ENCODE measurements at places on chromosomes 5 and 9. TPM values are rescaled to one million over a fixed set of nuclear protein-coding genes. Genes with fewer than 3 reads are reported as not detected.

DNA sequence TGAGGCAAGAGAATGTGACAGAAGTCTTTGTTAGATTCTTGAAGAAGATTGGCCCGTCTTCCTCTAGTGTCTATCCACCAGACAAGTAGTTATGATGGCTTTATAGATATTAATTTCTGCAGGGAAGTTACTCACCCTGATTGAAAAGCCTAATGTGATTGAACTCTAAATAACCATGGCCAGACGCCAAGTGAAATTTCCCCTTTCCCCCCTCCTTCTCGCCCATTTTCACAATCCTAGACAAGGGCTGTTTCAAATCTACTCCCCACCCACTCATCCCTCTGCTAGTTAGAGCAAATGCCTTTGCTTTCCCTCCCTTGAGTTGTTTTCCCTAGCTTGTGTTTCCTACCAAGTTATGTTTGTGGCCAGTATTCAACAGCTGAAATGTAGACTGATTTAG lies 182.5 kb downstream of the TMEM167A start:
- DNase-seq, result no peak

The ROR2 gene
- total RNA-seq, result 142 TPM

The ADAMTS13 gene
- total RNA-seq, result 24.6 TPM

The WDR38 gene
- total RNA-seq, result not detected
